Activated CD4-positive, alpha-beta T cell treated with anti-CD3 and anti-CD28 coated beads, Interleukin-2, amount 10 ng/mL, durations not matched to agents 24 days and 14 days (primary cell): ENCODE measurements at places on chromosomes 5 and 9. TPM values are rescaled to one million over a fixed set of nuclear protein-coding genes. Genes with fewer than 3 reads are reported as not detected.

Gene SPINK13
- not detected in 2 replicates for total RNA-seq

Gene CDH18
- total RNA-seq = not detected in 2 replicates

Gene CSF1R
- total RNA-seq = 0.14 TPM in 1 of 2 replicates, not detected in the other

Gene ADRA1B
- total RNA-seq = not detected in 2 replicates

Gene CAVIN4
- 0.19 and 0.21 TPM in 2 replicates for total RNA-seq

Gene C1QTNF2
- not detected in 2 replicates for total RNA-seq

Gene TCF7
- total RNA-seq = 112 and 113 TPM in 2 replicates

Gene STK32A
- total RNA-seq = not detected in 2 replicates

Gene AKNA
- total RNA-seq = 149 and 150 TPM in 2 replicates

Gene SHISAL2B
- not detected in 2 replicates for total RNA-seq

Gene TSSK1B
- total RNA-seq = not detected in 2 replicates

Gene TNFSF8
- total RNA-seq = 148 and 150 TPM in 2 replicates

Gene PAIP1
- 60.2 and 64.1 TPM in 2 replicates for total RNA-seq

Gene AGXT2
- not detected in 2 replicates for total RNA-seq

Gene TYRP1
- total RNA-seq = not detected in 2 replicates

Gene EDIL3
- not detected in 2 replicates for total RNA-seq

Gene PLPP7
- not detected in 2 replicates for total RNA-seq

Gene BTNL8
- total RNA-seq = 0.21 TPM in 1 of 2 replicates, not detected in the other

Gene CACFD1
- total RNA-seq = 0.40 and 0.70 TPM in 2 replicates

Gene NIPAL4
- 2.2 and 2.7 TPM in 2 replicates for total RNA-seq

Gene ZMAT2
- 67.1 and 67.2 TPM in 2 replicates for total RNA-seq

Gene IPPK
- 13.5 and 15.6 TPM in 2 replicates for total RNA-seq

Gene PNPLA7
- 1.2 and 1.7 TPM in 2 replicates for total RNA-seq

Gene IRX2
- not detected in 2 replicates for total RNA-seq

Gene EGR1
- 53.4 and 54.6 TPM in 2 replicates for total RNA-seq

Gene IZUMO3
- total RNA-seq = not detected in 2 replicates

Gene GALNT12
- 2.8 and 3.6 TPM in 2 replicates for total RNA-seq

Gene FGF18
- total RNA-seq = 0.17 and 0.33 TPM in 2 replicates

Gene SAXO1
- not detected in 2 replicates for total RNA-seq

Gene DEPDC1B
- 19.8 and 20.5 TPM in 2 replicates for total RNA-seq

Gene RNF208
- total RNA-seq = 12.8 and 15.2 TPM in 2 replicates

Gene NME5
- total RNA-seq = not detected in 2 replicates

Gene FAT2
- not detected in 2 replicates for total RNA-seq

Gene DNAH5
- total RNA-seq = not detected in 2 replicates

Gene NAIF1
- 9.6 and 11.1 TPM in 2 replicates for total RNA-seq

Gene LEAP2
- 4.7 and 6.0 TPM in 2 replicates for total RNA-seq

Gene SLC34A3
- not detected in 2 replicates for total RNA-seq

Gene IFNA2
- total RNA-seq = not detected in 2 replicates

Gene RCL1
- 44.1 and 44.6 TPM in 2 replicates for total RNA-seq

Gene NEUROG1
- total RNA-seq = not detected in 2 replicates

Gene PCDHA5
- total RNA-seq = not detected in 2 replicates

Gene PCDHGA5
- total RNA-seq = 0.19 and 0.51 TPM in 2 replicates

Gene PCAT7
- total RNA-seq = not detected in 2 replicates

Gene KIF20A
- total RNA-seq = 18.0 and 19.7 TPM in 2 replicates

Gene PRUNE2
- 0.40 and 0.50 TPM in 2 replicates for total RNA-seq

Gene SOHLH1
- total RNA-seq = not detected in 2 replicates

Gene MYMK
- not detected in 2 replicates for total RNA-seq

Gene PTGR1
- total RNA-seq = 1.7 and 2.0 TPM in 2 replicates

Gene SPAAR
- total RNA-seq = not detected in 2 replicates

Gene GZMA
- 87.6 and 91.2 TPM in 2 replicates for total RNA-seq

Gene SFXN1
- total RNA-seq = 390 and 404 TPM in 2 replicates

Gene CNTRL
- 68.3 and 69.4 TPM in 2 replicates for total RNA-seq

Gene SH2D3C
- 22.2 and 23.3 TPM in 2 replicates for total RNA-seq
